ENCODE measurements at places on chromosomes 16 and 17.
A peak's percentile ranks its signal among the peaks of the same experiment; 100 is the strongest.

GRCh38 chr16:17452922-17453321 is 17.8 kb downstream of the XYLT1 start:
- no peak for DNase-seq

DNA sequence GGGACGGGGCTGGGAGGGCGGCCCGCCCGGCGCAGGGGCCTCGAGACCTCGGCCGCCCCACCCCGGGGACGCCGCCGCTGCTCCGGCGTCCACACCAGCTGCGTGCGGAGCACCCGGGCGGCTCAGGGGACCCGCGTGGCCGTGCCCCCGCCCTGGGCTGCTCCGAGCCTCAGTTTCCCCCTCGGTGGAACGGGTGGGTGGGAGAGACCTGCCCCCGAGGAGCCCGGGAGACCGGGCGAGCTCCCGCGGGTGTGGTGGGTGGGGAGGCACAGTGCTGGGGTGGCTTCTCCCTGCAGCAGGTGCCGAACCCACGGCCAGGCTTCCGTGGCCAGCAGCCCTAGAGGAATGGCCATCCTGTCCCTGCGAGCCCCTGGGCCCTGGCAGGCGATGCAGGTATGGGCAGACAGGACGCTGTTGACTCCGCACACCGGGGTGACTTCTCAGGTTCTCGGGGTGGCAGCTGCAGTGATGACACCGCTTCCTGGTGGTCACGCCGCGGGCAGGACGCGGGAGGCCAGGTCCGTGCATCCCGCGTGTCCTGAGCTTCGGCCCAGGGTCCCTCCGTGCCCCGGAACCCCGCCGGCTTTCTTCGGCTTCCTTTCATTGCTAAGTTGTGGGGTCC is 677 bp downstream of the DEF8 start:
- DNase-seq, result no peak

GRCh38 chr17:81733507-81734404 is 21.7 kb downstream of the SLC25A10 start:
- DNase-seq, result no peak

DNA sequence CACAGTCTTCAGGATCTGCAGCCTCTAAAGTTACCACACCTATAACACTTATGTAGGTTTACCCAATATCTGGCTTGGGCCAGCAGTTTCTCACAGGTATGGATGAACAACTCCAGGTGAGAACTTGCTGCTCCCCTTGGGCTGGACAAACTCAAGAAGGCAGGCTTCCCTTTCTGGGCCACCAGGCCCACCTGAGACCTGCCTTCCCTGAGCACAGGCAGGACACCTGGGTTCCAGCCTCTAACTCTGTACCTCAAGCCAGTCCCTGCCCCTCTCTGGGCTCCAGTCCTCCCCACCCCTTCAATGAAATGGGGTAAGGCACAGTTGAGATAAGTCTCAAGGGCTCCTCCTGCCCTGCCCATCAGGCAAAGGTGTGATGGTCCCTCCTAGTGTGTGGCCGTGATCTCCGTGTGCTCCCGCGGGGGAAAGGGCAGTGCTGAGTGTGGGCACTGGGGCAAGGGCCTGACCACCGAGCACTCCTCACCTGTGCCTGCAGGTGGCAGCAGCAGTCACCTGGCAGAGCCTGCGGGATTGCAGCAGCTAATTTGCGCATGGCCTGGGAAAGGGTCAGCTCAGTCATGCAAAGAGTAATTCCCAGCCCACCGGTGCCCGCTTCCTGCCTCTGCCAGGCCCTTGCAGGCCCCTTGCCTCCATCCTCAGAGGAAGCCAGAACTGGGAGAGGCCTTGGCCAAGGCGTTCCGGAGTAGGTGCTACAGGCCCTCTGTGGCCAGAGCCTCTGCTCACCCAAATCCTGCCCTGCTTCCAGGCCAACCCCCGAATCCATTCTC is 28.2 kb upstream of the ADGRG1 start:
- DNase-seq, result peak; percentile 69

- DNase-seq, result no peak
These were observed 1.1 kb upstream of the TEKT3 start for GRCh38 chr17:15342460-15342859.

GRCh38 chr16:29900102-29900887 is at the start of gene ASPHD1:
TSS of gene ASPHD1 (plus strand) at chr16:29900488. CDS start at chr16:29900972, 484 bp downstream.
- DNase-seq, result peak; percentile 79

DNA sequence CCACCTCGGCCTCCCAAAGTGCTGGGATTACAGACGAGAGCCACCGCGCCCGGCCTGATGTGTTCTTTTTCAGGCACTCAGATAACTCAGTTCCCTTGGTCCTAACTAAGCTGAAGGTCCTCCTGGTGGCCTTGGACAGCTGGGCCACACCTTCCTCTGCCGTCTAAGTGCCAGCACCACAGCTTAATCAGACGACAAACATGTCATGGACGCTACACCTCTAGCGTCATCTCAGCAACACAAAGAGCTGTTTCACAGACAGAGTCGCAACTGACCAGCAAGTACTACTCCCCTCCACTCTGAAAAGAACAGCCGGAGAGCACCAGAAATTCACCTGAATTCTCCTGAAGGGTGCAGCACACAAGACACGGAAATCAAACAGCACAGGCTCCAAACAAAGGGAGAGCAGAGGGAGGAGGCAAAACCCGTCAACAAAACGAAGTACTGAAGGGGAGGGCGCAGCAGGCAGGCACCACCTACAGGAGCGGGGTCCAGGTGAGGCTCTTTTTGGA is 4.4 kb downstream of the TRAP1 start:
- DNase-seq, result no peak

DNA sequence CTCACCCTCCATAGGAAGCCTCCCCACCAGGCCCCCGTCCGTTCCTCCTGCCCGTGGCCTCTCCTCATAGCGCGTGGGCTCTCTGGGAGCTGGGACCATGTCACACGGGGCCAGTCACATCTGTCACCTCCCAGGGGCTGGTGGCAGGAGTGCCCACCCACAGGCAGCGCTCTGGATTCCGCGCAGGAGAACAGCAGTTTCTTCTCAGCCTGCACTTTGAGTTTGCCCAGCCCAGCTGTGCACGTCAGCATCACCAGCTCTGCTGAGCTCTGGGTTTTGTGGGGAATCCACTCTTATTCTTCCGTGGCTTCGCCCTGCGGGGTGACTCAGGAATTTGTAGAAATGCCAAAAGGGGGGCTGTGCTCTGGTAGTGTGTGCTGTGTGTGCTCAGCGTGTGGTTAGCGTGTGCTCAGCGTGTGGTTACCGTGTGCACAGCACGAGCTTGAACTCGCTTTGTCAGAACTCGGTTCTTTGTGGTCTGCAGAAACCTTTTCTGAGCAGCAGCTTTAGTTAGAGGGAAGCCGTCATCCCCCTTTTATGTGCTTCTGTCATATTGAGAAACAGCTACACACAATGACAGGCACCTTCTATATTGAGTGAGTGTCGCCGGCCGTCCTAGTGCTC is 3.2 kb downstream of the ACSF3 start:
- DNase-seq, result no peak

- no peak for DNase-seq
These were observed 24.6 kb upstream of the KCNJ12 start for GRCh38 chr17:21351366-21352065.

DNA sequence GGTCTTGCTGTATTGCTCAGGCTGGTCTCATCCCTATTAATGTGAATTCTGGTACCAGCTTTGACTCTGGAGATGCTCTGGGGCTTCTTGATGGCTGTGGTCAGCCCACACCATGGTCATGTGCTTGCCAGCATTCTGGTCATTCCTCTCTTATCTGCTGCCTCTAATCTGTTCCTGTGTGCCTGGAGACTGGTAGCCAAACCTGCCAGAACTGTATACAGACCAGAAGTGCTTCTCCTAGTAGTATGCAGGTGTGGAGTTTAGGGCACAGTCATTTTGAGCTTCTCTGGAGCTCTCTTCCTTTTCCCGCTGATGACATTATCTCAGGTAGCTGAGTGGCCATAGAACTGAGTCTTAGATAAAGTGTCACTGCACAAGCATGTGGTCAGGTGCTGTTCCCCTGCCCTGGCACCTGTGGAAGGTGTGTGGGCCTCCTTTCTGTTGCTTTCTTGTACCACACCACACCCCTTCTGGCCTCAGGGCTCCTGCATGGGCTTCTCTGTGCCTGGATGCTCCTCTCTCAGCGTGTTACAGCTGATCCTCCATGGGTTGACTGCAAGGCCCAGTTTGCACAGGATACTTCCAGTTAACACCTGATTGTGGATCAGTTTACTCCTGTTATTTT is 162.7 kb downstream of the SPECC1 start:
- DNase-seq, result no peak

Data from coronary artery (tissue), 2 donors.